ENCODE measurements at places on chromosomes 7 and 10.

- DNase-seq: peak; percentile 96
These were observed at the start of gene WDR91 for GRCh38 chr7:135211179-135211945. Gene WDR91, minus strand, starts transcription at chr7:135211526. Its CDS starts 24 bp downstream, at chr7:135211502.

- no peak for DNase-seq
These were observed 118.8 kb downstream of the CDK6 start for GRCh38 chr7:92717623-92717992.

DNA sequence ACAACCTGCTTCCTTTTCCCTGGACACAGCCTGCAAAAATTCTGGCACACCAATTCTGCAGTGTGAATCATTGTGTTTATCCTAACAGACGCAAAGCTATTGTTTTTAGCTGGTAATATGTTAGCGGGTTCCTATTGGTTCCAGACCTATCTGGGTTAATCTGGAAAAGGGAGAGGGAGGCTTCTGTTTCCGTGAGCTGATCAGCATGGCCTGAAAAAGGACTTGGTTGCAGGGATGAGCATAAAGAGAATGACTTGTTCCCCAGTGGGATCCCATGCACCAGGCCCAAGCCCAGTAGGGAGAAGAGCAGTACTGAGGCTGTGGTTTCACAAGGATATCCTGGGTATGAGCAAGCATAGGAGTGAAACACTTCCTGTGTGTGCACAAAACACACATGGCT lies 78.4 kb downstream of the PDE1C start:
- no peak for DNase-seq

DNA sequence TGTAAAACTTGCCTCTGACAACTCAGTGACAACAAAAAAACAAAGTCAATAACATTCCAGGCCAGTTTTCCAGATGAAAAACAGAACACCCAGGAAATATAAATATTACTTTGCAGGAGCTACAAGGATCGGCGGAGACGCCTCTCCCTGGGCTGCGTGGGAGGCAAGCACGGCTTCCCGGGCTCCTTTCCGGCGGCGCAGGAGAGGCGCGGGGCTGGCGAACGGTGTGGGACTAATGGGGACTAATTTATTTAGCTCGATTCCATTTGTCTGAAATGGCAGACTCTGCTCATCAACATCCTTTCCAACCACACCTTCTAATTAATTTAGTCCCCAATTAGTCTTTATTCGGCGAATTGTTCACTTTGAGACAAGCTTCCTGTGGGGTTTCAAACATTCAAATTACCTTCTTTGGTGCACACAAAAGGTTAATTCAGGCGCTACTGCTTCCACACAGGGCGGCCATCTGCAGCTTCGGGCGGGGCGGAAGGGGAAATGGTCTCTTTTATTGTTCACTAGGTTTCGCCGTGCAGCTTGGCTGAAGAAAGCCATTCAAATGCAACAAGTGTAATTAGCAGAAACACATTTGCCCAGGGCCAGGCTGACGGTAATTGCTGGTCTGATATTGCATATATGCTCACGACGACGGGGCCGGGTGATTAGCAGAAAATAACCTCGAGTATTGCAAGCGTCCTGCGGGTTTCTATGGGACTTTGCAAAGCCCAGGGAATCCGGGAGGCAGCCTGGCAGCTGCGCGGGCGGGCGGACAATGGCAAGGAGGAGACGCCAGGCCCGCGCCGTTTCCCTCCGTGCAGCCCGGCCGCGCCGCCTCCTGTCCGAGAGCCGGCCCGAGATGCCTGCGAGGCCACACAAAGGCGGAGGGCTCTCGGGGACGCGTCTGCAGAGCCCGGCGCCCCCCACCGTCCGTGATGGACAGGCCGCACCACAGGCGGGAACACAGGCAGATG lies 270.1 kb downstream of the PTPRN2 start:
- DNase-seq: no peak

- DNase-seq: no peak
These were observed 68.7 kb upstream of the OGDHL start for GRCh38 chr10:49830846-49831245.

DNA sequence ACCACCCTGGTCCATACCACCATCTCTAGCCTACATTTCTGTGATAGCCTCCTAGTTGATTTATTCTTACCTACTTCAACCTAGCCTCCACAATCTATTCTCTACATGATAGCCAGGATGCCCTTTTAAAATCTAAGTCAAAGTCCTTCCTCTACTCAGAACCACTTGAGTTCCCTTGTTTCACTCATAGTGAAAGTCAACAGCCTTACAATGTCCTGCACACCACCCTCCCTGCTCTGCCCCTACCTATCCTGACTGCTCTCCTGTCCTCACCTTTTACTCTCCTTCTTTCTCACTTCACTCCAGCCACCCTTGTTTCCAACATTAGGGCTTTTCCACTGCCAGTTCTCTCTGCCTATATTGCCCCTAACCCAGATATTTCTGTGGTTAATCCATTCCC lies 146.7 kb downstream of the GRM3 start:
- DNase-seq: no peak

DNA sequence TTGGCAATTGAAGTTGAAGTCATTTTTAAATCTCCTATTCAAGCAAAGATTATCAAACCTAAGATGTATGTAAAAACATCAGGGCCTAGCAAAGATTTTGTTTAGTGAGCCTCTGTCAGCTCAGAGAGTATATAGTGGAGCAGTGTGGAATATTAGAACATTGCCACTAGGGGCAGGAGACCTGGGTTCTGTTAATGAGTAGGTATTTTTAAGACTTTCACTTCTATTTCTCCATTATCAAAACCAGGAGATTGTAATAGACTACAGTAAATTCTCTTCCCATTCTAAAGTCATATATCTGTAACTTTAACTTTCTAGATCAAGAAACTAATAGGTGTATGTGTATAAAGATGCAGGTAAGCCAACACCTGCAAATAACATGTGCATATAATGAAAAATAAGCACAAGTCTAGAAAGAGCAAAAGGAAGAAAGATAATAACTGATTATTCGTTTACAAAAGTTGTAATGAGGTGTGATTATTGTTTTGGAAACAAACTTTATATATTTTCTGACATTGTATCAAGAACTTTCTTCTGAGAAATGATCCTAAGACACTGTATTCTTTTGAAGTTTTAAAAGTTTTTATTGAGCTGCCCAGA lies 64.4 kb downstream of the KCND2 start:
- DNase-seq: no peak

GRCh38 chr10:13773496-13774170 lies 186.9 kb downstream of the PRPF18 start:
- DNase-seq: no peak

DNA sequence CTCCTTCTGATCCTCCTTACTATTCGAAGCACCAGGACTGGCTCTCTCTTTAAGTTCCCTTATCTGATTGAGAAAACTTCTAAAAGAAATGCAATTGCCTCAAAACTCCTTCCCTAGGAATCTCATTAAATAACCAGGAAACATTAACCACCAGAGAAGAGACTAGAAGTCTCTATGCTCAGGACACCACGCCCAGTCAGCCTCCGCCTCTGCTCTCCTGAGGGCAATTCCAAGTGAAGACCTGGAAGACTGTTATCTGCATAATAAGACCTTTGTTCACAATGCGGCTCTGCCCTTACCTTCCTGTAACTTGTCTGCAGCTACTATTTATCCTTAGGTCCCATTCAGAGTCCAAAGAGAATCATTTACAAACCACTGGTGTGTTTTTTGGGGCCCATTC lies 78.8 kb downstream of the ELMO1 start:
- no peak for DNase-seq

DNA sequence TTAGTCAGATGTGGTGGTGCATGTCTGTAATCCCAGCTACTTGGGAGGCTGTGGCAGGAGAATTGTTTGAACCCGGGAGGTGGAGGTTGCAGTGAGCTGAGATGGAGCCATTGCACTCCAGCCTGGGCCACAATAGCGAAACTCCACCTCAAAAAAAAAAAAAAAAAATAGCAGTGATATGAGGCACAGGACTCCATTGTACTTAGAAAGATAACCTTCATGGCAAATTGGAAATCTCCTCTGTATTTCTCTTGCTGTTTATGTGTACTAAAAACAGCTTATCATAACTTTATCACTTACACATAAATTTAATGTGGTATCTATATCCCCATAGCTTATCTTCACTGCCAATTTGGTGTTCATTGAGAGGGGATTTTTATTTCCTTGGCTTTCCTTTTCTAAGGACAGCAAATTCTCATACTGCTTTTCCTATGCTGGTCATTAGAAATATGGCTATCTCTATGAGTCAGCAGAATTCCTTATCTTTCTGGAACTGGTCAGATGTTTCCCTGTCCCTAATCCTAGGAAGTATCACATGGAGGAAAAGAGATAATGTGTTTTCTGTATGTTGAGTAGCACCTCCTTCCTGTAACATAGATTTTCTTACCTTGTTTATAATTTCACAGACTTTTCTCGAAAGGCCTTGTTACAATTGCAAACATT lies 40.6 kb upstream of the ZEB1 start:
- DNase-seq: no peak

GRCh38 chr7:157276731-157277562 lies 59.9 kb upstream of the DNAJB6 start:
- no peak for DNase-seq
